ENCODE measurements at places on chromosomes 11 and 22.

DNA sequence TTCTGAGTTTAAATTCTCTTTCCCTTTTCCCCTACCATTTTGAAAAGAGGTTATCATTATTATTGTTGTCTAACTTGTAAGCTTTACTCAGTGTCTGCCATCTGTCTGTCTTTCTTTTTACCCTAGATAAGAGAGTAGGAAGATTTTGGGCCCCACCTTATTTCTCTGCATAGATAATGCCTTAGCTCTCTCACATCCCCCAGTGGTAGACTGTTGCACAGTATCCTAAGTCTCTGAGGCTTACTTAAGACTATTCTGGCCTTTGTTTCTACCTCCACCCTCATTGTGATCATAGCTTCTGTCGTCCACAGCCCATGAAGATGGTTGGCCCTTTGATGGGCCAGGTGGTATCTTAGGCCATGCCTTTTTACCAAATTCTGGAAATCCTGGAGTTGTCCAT lies 3.6 kb upstream of the OR51L1 start:
- no peak for DNase-seq

GRCh38 chr11:64872790-64873488 lies 5.5 kb downstream of the EHD1 start:
- DNase-seq = no peak

- no peak for DNase-seq
These were observed 47.5 kb upstream of the POU2AF1 start for GRCh38 chr11:111426617-111427016.

DNA sequence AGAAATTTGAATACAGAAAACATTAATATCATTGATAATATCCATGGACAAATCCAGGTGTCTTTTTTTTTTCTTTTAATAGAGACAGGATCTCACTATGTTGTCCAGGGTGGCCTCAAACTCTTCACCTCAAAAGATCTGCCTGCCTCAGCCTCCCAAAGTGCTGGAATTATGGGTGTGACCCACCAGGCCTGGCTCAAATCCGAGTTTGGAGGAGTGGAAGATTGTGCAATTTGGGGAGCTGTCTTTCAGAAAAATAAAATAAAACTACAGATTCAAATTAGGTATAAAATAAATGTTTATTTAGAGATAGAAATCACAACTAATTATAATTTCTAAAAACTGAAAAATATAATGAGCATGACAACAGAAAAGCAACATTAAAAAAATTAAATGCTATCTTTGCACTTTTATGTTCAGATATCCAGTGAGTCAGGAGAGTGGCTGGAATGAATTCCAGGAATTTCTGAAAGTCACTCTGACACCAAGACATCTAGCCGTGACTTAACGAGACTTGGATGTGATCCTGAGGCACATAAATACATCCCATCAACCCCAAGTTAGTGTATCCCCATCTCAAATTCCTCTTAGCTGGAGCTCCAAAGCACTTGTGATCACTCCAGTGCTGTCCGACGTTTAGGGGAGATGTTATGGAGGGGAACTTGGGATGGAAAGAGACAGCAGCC lies 128.6 kb upstream of the THY1 start:
- no peak for DNase-seq

DNA sequence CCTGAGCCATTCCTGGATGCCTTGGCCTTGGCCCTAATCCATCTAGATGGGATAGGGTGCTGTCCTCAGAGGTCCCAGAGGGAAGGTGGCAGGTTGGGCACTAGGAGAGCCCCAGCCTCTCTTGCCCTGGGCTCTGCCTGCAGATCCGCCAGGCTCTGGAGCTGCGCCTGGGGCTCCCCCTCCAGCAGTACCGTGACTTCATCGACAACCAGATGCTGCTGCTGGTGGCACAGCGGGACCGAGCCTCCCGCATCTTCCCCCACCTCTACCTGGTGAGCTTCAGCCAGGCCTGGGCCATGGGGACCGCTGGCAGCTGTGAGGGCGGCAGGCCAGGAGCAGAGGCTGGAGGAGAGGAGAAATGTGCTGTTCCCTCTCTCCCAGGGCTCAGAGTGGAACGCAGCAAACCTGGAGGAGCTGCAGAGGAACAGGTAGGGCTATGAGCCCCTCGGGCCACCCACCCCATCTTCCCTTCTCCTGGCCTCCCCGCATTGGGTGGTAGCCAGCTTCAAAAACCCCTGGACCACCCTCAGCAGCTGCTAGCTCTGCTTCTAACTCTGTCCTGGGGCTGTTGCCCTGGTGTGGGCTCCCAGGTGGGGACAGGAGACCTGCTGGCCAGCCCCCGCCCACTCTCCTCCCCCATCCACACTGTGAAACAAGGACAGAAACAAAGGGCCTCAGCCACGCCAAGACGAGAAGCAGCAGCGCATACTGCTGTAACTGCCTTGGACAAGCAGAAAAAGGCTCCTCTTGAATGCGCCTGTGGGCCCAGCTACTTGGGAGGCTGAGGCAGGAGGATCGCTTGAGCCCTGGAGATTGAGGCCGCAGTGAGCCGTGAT lies 4.9 kb downstream of the SSH3 start:
- no peak for DNase-seq

GRCh38 chr22:46007003-46007847 lies 30.3 kb upstream of the WNT7B start:
- DNase-seq = no peak

All from stimulated activated CD4-positive, alpha-beta T cell treated with anti-CD3 and anti-CD28 coated beads, Interleukin-2, amount 100 ng/mL, for 24 hours (primary cell).